Kidney (tissue), 22 donors: ENCODE measurements at places on chromosomes 3 and 15. TPM values are rescaled to one million over a fixed set of nuclear protein-coding genes. Genes with fewer than 3 reads are reported as not detected.

The NUP210 gene
- 22.9 TPM for total RNA-seq

DNA sequence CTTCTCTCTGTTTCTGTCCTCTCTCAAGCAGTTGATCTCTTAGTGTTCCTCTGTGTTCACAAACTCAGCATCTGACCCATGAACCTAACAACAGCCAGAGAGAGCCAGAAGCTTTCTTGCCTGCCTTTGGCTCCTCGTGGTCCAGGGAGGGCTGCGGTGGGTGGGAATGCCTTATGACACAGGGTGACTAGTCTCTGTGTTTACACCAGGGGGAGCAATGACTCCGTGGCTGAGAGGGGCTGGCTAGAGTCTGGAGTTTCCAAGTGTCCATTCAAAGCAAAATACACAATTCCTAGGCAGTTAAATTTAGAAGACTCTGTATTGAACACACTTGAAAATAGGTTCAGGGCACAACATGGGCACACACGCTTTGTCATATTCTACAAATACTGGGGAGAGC, 370.0 kb upstream of the FRG2C start:
- DNase-seq: peak; percentile 59

The GNB4 gene
- 31.0 TPM for total RNA-seq

GRCh38 chr15:92780843-92781242, 119.3 kb upstream of the CHD2 start:
- no peak for DNase-seq

DNA sequence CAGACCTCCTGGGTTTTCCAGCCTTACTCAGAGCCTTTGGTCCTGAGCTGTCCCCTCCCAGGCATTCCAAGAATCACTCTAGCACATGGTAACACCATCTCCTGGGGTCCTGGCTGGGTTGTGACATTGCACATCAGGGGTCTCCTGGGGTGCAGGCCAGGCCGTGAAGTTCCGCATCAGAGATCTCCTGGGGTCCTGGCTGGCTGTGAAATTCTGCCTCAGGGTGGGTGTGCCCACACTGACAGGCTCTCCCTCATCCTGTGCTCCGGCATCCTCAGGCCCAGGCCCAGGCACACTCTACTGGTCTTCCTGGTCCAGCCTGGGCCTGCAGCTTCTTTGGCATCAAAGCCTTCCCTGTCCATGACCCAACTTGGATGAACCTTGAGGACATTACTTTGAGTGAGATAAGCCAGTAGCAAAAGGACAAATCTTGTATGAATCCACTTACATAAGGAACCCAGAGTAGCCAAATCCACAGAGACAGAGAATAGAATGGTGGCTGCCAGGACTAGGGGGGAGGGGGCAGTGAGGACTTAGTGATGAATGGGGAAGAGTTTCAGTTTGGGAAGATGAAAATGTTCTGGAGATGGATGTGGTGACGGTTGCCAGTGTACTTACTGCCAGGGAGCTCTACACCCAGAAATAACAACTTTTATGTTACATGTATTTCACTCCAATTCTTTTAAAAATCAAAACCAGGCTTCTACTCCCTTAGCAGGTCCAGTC, 49.1 kb upstream of the KLF13 start:
- DNase-seq: peak; percentile 6

The AGTR1 gene
- 5.6 TPM for total RNA-seq

The BFSP2 gene
- 0.41 TPM for total RNA-seq

DNA sequence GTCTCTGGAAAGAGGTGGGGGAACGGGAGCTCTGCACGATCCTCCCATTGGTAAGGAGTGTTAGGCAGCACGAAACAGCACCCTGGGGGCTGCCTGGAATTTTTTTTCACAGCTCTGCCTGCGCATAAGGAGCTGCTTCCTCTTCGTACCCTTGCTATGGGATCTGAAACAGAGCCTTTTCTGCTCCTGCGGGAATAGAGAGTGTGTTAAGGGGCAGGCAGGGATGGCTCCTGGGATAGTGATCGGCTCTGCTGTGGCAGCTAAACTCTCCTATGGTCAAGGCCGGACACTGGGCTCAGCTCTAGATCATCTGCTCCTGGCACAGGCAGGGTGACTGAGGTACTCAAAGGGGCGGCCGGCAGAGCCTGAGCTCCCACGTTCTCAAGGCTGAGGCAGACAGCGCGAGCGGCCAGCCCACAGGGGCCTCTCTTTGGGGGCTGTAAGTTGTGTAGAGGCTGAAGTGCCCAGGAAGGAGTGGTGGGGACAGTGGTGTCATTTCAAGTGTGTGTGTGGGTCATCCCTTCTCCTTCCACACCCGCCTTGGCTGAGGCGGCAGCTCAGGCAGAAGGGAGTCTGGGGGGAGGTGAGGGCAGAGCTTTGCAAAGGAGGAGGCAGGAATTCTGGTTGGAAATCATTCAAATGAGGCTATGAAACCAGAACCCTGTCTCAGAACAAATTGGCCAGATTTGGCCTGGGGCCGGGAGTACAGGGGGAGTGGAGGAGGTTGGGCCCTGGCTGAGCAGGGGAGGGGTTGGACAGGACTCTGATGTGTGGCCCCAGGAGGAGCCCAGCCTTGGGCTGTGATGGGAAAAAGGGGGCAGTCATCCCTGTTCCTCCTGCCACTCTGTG, 31.0 kb downstream of the EPHB3 start:
- peak; percentile 94 for DNase-seq

DNA sequence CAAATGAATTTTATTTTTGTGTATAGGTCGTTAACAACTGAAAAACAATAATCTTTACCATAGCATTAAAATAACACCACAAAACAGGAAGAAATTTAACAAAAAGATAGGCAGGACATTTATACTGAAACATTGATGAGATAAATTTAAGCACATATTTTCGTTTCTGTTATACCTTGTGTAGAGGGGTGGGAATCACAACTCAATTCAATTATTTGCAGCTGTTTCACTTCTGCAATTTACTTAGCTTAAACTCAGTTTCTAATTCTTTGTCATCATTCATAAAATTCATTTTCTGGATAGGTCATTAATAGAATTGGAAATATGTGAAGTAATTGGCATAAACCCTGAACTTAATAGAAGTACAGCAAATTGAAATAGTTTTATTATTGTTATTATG, 42.3 kb downstream of the TP63 start:
- no peak for DNase-seq

The LXN gene
- 20.6 TPM for total RNA-seq

The COLQ gene
- total RNA-seq: 4.3 TPM
